ENCODE measurements at places on chromosomes 5 and 9.

- DNase-seq, result no peak
These were observed 69.1 kb downstream of the ABCA1 start for GRCh38 chr9:104858846-104859245.

- no peak for DNase-seq
These were observed 9.5 kb upstream of the UGCG start for GRCh38 chr9:111886983-111887718.

DNA sequence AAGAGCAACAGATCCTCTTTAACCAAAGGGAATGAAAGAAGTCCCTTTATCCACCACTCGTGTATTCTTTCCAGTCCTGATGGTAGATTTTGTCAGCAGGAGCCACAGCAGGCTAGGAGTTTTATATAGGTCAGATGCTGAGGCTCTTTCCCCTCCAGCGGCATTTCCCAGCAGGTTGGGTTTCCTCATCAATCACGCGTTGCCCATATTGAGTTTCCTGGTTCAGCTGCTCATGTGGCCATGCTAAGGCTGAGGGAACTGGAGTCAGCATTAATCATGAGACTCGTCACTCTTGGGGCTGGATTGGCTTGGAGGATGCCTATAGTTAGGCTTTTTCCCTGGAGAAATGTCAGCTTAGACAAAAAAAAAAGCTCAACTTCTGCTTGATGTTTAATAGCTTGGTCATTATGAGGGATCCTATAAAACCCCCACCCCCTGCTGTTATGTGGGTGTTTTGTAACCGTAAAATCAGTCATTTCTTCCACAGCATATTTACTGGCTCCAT is 193.4 kb upstream of the GAS1 start:
- DNase-seq, result peak; percentile 100

DNA sequence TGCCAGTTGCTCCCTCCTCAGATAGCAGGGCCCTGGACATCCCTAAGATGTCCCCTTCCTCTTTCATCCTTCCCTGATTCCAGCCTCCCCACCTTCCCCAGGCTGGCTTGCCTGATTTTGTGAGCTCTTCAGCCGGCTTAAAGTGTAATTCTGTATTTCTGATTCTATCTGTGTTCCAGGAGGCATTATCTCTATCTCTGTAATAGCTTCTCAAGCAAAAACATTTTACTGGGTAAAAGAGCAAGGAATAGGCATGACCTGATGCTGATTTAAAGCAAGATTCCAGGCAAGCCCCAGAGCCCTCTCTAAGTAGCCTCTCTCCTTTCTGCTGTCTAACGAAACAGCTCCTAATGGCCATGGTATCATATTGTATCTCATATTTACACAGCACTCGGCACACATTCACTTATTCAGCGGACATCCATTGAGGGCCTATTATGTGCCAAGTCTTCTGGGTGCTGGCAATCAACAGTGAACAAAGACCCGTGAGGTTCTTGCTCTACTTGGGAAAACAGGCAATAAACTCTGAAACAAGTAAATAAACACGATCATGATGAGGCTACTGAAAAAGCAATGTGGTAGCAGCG is 100.9 kb upstream of the MSX2 start:
- DNase-seq, result no peak

DNA sequence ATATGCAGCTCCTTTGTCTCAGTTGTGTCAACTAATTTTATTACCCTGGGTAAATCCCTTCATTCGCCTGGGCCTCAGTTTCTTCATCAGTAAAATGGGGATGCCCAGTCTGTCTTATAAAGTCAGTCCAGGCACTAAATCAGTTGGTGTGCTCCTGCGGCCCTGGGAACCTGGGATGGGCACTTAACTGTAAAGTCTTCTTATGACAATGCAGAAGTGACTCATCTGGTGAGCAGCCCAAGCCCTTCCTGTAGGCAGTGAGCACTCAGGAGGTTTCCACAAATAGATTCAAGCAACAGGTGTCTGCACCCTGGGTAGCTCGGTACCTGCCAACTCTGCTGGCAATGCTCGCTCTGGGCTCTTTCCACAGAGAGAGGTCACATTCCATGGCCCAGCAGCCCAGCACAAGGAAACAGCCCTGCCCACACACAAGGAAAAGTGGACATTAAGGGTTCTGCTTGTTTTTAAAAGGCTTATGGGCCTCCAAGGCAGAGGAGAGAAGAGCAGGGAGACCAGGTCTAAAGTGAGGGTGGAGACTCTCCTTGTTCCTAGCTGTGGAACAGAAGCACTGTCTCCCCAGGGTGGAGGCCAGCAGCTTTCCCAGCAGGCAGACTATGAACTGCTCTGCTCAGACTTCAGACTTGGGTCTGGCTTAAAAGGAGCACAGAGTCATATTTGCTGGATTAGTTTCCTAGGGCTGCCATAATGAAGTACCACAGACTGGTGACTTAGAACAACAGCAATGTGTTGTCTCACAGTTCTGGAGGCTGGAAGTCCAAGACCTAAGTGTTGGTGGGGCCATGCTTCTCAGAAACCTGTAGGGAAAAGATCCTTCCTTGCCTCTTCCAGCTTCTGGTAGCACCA is 89.7 kb upstream of the ADRA1B start:
- DNase-seq, result peak; percentile 96

DNA sequence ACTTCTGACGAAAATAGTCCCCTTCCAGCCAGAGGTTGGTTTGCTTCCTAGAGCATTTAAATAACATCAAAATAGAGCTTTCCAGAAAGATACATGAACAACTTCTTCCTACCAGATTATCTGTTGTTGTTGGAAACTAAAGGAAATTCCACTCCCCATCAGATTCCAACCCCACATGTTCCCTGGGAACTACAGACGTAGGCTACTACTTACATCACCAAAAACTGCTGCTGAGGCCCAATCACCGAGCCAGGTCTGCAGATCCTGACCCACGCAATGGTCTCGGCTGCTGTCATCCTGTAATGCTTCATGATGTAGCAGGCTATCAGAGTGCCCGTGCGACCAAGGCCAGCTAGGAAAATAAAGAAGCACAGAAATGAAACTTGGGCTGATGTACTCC is 73.4 kb downstream of the HABP4 start:
- no peak for DNase-seq

DNA sequence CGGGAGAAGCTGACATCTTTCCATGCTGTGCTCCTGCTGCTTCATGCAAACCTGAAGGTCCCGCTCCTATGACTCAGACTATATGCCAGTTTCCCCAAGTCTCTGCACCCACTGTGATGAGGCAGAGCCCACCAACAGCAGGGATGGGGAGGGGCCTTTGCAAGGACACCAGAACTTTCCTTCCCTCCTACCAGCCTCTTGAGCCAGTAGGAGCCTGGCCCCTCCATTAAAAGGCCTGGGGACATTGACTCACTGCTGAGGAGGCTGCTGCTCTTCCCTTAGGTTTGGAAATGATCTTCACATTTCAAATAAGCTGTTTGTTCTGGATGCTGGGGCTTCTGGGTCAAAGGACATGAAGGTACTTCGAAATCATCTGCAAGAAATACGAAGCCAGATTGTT is 26.1 kb upstream of the CTSL start:
- no peak for DNase-seq

- DNase-seq, result no peak
These were observed 16.1 kb downstream of the AHRR start for GRCh38 chr5:337563-338130.

DNA sequence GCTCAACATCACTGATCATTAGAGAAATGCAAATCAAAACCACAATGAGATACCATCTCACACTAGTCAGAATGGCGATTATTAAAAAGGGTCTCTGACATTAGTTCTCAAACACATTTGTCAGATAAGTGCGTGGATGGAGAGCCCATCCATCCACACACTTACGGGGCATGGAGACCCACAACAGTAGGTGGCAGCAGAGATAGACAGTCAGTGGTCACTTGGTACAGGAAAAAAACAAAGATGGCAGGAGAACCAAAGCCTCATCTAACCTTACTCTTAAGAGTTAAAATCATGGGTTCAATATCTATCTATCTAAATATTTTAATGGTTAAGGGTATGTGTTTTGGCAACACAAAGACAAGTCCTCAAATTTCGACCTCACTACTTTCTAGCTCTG is 1378.7 kb upstream of the C9orf72 start:
- DNase-seq, result peak; percentile 23

- peak; percentile 64 for DNase-seq
These were observed 310.6 kb downstream of the NDUFS4 start for GRCh38 chr5:53871050-53871449.

GRCh38 chr9:113355040-113355596 is 5.8 kb downstream of the BSPRY start:
- peak; percentile 32 for DNase-seq

GRCh38 chr9:72292256-72292682 is 72.7 kb downstream of the ZFAND5 start:
- DNase-seq, result peak; percentile 47

DNA sequence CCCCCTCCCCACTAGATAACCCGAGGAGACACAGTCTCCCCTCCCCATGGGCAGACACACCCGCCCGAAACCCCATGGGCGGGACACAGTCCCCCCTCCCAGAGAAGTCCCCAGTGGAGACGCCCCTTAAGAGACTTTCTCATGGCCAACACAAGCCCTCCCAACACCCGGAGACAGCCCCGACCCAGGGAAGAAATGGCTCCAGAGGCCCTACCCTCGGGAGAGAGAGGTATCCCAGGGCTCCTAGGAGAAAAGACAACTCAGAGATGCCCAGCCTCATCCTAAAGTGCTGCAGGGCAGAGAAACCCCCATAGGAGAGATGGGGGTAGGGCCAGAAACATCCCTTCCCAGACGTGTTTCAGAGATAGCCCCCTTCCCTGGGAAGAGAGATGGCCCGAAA is 27.4 kb downstream of the PCDH1 start:
- no peak for DNase-seq

DNA sequence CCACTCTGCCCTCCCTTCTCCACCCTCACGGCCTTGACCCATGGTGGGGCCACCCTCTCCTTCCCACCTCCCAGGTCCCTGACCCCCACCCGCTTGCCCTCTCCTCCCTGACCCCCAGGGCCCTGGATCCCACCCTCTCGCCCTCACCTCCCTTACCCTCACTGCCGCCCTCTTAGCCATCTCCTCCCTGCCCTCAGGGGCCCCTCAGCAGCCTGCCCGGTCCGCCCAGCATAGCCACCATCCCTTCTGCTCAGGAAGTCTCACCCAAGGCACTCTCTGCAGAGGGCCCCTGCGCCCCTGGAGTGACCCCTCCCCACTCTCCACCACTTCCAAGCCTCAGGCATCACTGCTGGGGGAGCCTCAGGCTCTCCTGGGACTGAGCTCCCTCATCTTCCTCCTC is 66.3 kb downstream of the MRPL36 start:
- no peak for DNase-seq

Measured in LHCN-M2 (cell line).